ENCODE measurements at places on chromosomes 7 and 10. TPM values are rescaled to one million over a fixed set of nuclear protein-coding genes. Genes with fewer than 3 reads are reported as not detected.

Gene HTRA1
- not detected for total RNA-seq

Gene NPY
- total RNA-seq: not detected

Gene TES
- total RNA-seq: 63.9 TPM

Gene GRM3
- total RNA-seq: not detected

Gene ELMO1
- 75.3 TPM for total RNA-seq

Gene WNT2
- not detected for total RNA-seq

Gene KIAA1549
- 1.5 TPM for total RNA-seq

Gene TMEM176A
- not detected for total RNA-seq

Gene TUBAL3
- not detected for total RNA-seq

- H3K27me3 ChIP-seq: peaks cover 9% of the 10 kb centered on the region
- no peaks in the 10 kb centered on the region for H3K36me3 ChIP-seq
- H3K27ac ChIP-seq: no peak overlapping the region
Observed at GRCh38 chr7:157964521-157964920, 623.1 kb downstream of the PTPRN2 start.

DNA sequence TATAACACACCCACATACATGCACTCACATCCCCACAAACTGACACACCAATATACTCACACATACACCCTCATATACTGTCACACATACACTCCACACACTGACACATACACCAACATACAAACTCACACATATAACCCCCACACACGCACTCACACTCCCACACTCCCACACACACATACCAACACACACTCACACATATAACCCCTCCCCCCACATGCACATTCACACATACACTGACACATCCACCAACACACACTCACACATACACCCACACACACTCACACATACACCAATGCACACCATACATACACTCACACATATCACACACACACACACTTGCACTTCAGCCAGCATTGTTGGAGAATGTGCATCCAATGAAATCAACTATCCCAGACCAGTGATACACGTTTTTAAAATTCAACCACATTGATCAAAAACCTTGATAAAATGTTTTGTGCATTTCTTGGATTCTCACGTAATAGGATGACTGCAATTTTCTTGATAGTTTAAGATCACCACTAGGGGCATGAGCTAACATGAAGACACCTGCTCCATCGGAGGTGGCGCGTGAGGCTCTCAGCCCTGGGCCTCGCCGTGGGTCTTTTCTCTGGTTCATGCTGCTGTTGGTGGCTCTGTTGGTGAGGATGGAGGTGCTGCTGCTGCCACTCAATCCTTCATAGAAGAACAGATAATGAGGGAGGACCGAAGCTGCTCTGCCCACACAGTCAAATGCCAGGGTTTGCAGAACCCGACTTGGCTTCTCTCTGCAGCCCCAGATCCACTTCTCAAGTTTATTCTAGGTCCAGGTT lies 32.1 kb upstream of the CHST15 start:
- no peaks in the 10 kb centered on the region for H3K27me3 ChIP-seq
- H3K36me3 ChIP-seq: no peaks in the 10 kb centered on the region
- no peaks in the 10 kb centered on the region for H3K4me1 ChIP-seq
- DNase-seq: peak; percentile 17

- peaks cover 3% of the 10 kb centered on the region for H3K27me3 ChIP-seq
- H3K27ac ChIP-seq: no peak overlapping the region
- no peak for DNase-seq
Observed at GRCh38 chr7:29063872-29064271, 82.5 kb downstream of the CPVL start.

GRCh38 chr7:3041986-3042675 lies 1.5 kb downstream of the CARD11 start:
- H3K4me1 ChIP-seq: peaks cover 55% of the 10 kb centered on the region
- peak overlapping the region; percentile 96 for H3K27ac ChIP-seq
- peak overlapping the region; percentile 96 for H3K4me3 ChIP-seq
- H3K27me3 ChIP-seq: no peaks in the 10 kb centered on the region
- peaks cover 47% of the 10 kb centered on the region for H3K36me3 ChIP-seq

GRCh38 chr7:11261470-11261869 lies 287.8 kb downstream of the PHF14 start:
- H3K4me3 ChIP-seq: no peak overlapping the region
- no peak overlapping the region for H3K27ac ChIP-seq
- no peaks in the 10 kb centered on the region for H3K4me1 ChIP-seq
- DNase-seq: no peak
- H3K27me3 ChIP-seq: peaks cover 1% of the 10 kb centered on the region

GRCh38 chr10:5609952-5610616 lies 56.3 kb downstream of the ASB13 start:
- H3K27me3 ChIP-seq: no peaks in the 10 kb centered on the region
- no peak overlapping the region for H3K4me3 ChIP-seq
- no peak for DNase-seq

DNA sequence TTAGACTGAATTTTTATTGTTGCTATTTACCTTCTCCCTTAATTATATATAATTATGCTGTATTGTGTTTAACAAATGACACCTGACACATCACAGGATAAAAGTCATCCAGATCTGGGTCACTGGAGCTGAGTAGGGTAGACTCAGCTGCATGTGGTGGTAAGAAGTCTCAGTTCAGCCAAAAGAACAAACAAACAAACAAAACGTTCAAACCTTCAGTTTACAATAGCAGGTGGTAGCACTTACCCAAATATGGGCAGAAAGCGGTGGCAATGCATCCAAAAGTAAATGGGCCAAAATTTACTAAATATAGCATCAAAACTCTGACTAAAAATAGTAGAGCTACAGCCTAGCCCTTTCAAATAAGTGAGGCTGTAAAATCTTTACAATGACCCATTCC lies 42.2 kb downstream of the ZWINT start:
- H3K27me3 ChIP-seq: no peaks in the 10 kb centered on the region
- DNase-seq: no peak
- H3K4me3 ChIP-seq: no peak overlapping the region
- H3K27ac ChIP-seq: no peak overlapping the region
- H3K4me1 ChIP-seq: no peaks in the 10 kb centered on the region

DNA sequence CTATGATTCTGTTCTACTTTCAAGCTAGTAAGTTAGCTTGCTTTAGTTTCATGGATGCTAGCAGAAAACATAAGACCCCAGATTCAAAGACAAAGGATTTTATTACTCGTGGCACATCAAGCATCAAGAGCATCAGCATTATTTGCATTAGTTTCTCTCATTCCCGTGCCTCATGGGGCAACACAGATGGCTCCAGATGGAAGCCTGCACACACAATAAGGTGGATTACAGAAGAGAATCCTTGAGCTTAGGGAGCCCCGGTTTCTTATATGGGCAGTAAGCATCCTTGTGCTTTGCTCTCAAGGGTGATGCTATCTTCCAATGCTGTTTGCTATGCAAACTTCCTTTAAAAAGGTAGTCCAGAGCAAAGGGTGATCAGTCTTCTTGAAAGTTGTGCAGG lies 10.7 kb upstream of the CAPZA2 start:
- no peak overlapping the region for H3K4me3 ChIP-seq
- no peaks in the 10 kb centered on the region for H3K4me1 ChIP-seq
- no peak overlapping the region for H3K27ac ChIP-seq
- H3K36me3 ChIP-seq: no peaks in the 10 kb centered on the region
- H3K27me3 ChIP-seq: peaks cover 11% of the 10 kb centered on the region

- no peaks in the 10 kb centered on the region for H3K36me3 ChIP-seq
- H3K4me1 ChIP-seq: peaks cover 44% of the 10 kb centered on the region
- H3K4me3 ChIP-seq: no peak overlapping the region
- no peak overlapping the region for H3K27ac ChIP-seq
Observed at GRCh38 chr10:123139521-123140163, 3.9 kb downstream of the HMX3 start.

GRCh38 chr7:21094589-21094988 lies 307.9 kb upstream of the SP8 start:
- no peak overlapping the region for H3K27ac ChIP-seq
- no peaks in the 10 kb centered on the region for H3K4me1 ChIP-seq
- H3K27me3 ChIP-seq: peaks cover 3% of the 10 kb centered on the region
- no peak for DNase-seq
- no peak overlapping the region for H3K4me3 ChIP-seq
- no peaks in the 10 kb centered on the region for H3K36me3 ChIP-seq

DNA sequence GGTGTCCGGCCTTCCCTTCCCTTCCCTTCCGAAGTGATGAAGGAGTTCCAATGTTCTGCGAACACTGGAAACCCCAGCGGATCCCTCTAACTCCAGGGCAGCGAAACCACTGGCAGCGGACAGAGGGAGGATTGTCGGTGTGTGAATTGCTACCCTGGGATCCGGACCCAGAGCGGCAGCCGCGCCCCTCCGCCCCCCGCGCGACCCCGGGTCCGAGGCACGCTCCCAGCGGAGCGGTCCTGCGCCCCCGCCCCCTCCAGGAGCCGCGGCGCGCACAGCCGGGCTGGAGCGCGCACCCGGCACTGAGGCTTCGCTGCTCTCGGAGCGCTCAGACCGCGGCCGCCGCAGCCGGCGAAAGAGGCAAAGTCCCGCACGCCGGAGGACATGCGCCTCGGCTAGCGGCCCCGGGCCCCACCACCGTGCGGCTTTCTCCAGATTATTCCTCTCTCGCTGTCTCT lies at the start of gene PTPRZ1:
PTPRZ1 (plus strand) TSS at position 331 of the 458 bp plus-strand sequence. CDS start 339 bp downstream, outside the sequence.
- no peak within 1 kb of the TSS for H3K27ac ChIP-seq
- H3K27me3 ChIP-seq: peaks cover 28% of the 10 kb centered on the region
- H3K4me1 ChIP-seq: peaks cover 3% of the 10 kb centered on the region
- no peak for DNase-seq

GRCh38 chr10:43594944-43595589 lies 11.2 kb upstream of the ZNF485 start:
- peaks cover 1% of the 10 kb centered on the region for H3K36me3 ChIP-seq
- H3K4me1 ChIP-seq: peaks cover 26% of the 10 kb centered on the region
- H3K27ac ChIP-seq: peak overlapping the region; percentile 66
- peak overlapping the region; percentile 48 for H3K4me3 ChIP-seq
- peak; percentile 70 for DNase-seq

GRCh38 chr7:18760046-18760445 lies 264.5 kb downstream of the HDAC9 start:
- H3K27me3 ChIP-seq: no peaks in the 10 kb centered on the region
- no peak overlapping the region for H3K27ac ChIP-seq
- DNase-seq: no peak
- no peak overlapping the region for H3K4me3 ChIP-seq
- H3K36me3 ChIP-seq: no peaks in the 10 kb centered on the region
- no peaks in the 10 kb centered on the region for H3K4me1 ChIP-seq

DNA sequence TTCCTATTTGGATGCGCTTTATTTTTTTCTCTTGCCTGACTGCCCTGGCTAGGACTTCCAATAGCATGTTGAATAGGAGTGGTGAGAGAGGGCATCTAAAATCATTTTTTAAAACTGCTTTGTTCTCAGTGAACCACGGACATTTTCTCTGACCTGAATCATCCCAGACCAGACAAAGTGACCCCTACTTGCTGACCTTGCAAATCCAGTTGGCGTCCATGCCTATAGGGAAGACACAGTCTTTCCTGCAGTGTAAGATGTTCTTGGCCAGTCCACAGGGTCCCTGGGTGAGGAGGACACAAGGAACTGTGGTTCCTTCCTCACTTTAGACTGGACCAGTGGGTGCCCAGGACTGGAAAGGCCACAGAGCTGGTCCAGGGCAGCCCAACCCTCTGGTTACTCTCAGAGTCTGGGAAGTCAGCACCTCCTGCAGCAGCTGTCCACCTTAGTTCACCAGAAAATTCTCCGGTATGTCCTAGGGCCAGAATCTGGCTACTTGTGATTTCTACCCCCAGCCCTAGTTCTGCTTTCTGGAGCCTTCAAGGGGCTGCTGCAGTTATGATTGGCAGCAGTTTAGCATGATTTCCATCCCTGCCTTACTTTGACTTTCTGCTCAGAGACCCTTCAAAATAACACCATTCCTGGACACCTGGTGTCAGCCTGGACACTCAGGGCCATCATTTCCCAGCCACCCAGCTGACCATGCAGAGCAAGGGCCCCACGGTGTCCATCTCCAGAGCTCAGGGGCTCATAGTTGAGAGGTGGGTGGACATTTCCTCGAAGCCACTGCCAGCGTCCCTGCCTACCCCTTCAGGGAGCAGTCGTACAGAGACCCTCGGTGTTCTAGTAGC lies 19.3 kb downstream of the VIPR2 start:
- H3K27me3 ChIP-seq: peaks cover 1% of the 10 kb centered on the region
- no peaks in the 10 kb centered on the region for H3K4me1 ChIP-seq
- no peak overlapping the region for H3K4me3 ChIP-seq
- no peak for DNase-seq
- H3K36me3 ChIP-seq: no peaks in the 10 kb centered on the region
- no peak overlapping the region for H3K27ac ChIP-seq

DNA sequence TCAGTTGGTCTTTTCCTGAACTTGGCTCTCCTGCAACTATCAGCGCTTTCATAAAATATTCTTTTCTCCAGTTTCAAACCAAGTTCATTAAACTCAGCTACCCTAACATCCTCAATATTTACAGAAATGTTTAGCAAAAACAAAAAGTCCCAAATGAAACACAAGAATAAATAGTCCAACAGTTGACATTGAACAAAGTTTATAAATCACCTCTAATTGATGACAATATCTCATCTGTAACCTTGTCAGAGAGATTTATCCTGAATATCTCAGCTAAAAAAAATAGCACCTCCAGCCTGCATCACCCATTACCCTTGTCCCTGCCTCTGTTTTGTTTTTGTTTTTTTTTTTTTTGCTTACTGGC lies 76.1 kb downstream of the ANK3 start:
- no peaks in the 10 kb centered on the region for H3K36me3 ChIP-seq
- no peaks in the 10 kb centered on the region for H3K27me3 ChIP-seq
- no peak overlapping the region for H3K4me3 ChIP-seq
- no peak for DNase-seq

GRCh38 chr7:86295526-86295925 lies 348.2 kb upstream of the GRM3 start:
- no peak for DNase-seq
- no peak overlapping the region for H3K4me3 ChIP-seq
- H3K36me3 ChIP-seq: no peaks in the 10 kb centered on the region
- H3K27ac ChIP-seq: no peak overlapping the region
- H3K27me3 ChIP-seq: no peaks in the 10 kb centered on the region
- no peaks in the 10 kb centered on the region for H3K4me1 ChIP-seq

GRCh38 chr7:946256-946996 lies 8.1 kb downstream of the ADAP1 start:
- H3K27ac ChIP-seq: no peak overlapping the region
- peaks cover 20% of the 10 kb centered on the region for H3K36me3 ChIP-seq
- DNase-seq: no peak
- H3K4me3 ChIP-seq: no peak overlapping the region

GRCh38 chr7:83001362-83002040 lies 161.2 kb downstream of the PCLO start:
- no peaks in the 10 kb centered on the region for H3K27me3 ChIP-seq
- no peaks in the 10 kb centered on the region for H3K36me3 ChIP-seq
- no peaks in the 10 kb centered on the region for H3K4me1 ChIP-seq
- no peak overlapping the region for H3K4me3 ChIP-seq
- H3K27ac ChIP-seq: no peak overlapping the region

DNA sequence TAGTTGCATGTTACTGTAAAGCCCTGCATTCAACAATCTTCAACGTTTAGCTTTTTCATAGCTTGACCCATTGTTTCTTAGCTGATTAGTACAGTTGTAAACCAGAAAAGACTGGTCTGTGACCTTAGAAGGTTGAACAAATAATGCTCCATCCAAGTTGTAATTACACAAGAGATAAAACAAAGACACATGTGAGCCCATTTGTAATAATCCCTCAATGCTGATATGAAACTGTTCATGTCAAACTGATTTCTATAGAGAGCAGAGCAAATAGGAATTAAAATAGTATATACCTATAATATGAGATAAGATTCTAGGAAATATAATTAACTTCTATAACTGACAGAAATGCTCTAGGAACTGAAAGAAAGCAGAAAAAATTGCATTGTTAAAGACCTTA lies 94.7 kb upstream of the SLC25A13 start:
- H3K4me1 ChIP-seq: no peaks in the 10 kb centered on the region
- no peak overlapping the region for H3K27ac ChIP-seq
- H3K36me3 ChIP-seq: no peaks in the 10 kb centered on the region
- H3K4me3 ChIP-seq: no peak overlapping the region
- DNase-seq: no peak

GRCh38 chr7:135741905-135742304 lies 6.7 kb downstream of the FAM180A start:
- no peak overlapping the region for H3K27ac ChIP-seq
- no peak for DNase-seq
- no peaks in the 10 kb centered on the region for H3K4me1 ChIP-seq
- peaks cover 7% of the 10 kb centered on the region for H3K27me3 ChIP-seq
- H3K36me3 ChIP-seq: no peaks in the 10 kb centered on the region

Measured in activated CD8-positive, alpha-beta T cell treated with anti-CD3 and anti-CD28 coated beads for 36 hours (primary cell).